ENCODE measurements at places on chromosomes 6 and 20.

DNA sequence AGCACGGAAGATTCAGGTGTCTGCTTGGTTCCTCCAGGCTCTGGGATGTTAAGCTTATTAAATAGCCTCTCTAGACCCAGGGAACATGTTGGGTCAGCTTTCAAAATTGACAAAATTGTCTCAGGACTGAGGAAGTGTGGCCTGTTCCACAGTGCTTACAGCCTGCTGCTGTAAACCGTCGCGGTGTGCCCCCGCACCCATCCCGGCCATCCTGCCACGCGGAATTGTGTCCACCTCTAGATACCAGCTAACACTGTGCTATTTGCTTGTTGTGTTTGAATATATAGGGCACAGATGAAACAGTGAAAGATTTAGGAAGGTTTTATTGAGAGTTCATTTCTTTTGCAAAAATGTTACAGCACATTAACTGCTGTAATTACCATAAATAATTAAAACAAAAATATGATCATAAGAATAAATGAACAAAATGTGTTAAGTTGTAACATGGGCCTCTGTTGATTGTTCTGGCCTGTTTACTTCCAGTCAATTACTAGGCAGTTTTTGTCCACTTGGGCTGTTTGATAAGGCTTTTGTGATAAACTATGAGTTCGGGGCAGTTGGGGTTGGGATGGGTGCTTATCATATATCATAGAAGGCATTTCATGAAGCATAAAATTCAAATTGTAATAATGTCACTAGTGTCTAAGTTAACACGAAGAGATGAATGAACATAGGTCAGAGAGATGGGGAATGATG, 77.4 kb downstream of the ARID1B start:
- DNase-seq = no peak

GRCh38 chr6:169853196-169854082, 102.0 kb downstream of the ERMARD start:
- DNase-seq = peak; percentile 28

DNA sequence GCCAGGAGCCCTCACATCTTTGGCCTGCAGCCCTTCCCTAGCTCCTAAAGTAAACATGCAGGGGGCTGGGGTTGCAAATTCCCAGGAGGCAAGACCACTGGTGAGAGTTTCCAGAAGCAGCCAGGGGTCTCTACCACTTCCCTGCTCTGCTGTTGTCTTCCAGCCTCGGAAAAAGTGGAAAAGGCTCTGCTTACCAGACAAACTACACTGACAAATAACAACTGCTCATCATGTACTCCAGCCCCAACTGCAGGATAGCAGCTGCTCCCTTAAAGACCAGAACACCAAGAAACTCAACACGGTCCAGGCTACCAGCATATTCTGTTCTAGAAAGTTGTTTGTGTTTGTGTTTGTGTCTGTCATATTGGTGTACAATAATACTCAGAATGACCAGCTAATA, 187.5 kb upstream of the MARCKS start:
- DNase-seq = no peak

- DNase-seq = no peak
Measured at GRCh38 chr6:89952686-89953085, 58.4 kb downstream of the GJA10 start.

DNA sequence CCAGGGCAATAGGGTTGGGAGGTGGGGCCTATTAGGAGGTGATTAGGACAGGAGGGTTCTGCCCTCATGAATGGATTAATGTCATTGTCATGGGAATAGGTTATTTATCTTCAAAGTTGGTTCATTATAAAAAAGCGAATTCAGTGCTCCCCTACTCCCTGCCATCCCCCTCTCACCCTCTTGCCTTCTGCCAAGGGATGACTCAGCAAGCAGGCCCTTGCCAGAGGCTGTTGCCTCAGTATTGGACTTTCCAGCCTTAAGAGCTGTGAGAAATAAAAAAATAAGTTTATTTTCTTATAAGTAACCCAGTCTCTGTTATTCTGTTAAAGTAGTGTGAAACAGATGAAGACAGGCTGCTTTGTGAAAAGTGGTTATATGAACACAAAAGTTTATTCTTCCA, 381.1 kb upstream of the ZFP64 start:
- no peak for DNase-seq

- no peak for DNase-seq
Measured at GRCh38 chr6:168273441-168274036, 46.0 kb downstream of the DACT2 start.

DNA sequence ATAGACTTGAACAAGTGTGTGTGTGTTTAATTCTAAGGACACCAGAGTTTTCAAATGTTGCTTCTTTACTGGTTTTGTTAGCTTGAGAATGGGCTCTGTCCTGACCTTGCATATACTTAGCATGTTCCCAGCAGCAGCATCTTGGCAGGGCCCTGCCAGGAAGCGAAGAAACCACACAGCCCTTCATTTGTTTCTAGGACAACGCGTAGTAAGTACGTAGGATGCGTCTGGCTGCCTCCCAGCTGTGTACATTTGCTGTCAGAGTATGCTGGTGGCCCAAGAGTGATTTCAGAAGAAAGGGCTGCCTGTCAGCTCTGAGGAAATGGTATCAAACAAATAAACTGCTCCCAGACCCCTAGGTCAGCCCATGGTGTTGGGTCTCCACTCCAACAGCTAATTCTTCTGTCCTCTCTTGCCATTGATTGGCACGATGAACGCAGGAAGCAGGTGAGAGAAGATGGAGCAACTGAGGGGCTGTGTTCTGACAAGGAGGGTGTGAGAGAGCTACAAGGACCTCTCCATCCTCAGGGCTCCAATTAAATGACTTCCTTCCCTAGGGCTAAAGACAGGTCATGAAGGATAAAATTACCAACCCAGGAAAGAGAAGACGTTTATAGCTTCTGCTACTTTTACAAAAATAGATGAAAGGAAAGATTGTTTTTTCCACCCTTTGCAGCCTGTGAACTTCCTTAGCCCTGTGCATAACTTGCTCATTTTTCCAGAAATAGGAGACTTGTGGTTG, 55.9 kb upstream of the HDDC2 start:
- DNase-seq = no peak

Measured in coronary artery (tissue), 2 donors.